Right ventricle myocardium inferior (tissue), 1 donor: ENCODE measurements at places on chromosomes 16 and 17.

DNA sequence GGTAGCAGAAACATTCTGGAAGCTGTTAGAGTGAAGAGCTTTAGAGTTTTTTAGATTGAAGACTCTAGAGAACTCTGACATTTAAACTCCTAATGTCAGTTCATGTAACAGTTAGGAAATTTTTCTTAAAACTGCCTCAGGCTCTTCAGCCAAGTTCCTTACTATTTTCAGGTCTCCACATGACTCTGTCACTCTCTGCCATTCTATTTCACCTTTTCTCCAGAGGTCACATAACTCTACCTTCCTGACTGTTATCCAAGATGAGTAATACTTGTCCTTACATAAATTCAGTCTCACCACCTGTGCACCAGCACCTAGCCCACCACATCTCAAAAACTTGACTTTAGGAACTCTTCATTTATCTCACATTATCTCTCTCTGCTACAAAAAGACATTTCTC is 347.1 kb upstream of the CA10 start:
- DNase-seq, result no peak

DNA sequence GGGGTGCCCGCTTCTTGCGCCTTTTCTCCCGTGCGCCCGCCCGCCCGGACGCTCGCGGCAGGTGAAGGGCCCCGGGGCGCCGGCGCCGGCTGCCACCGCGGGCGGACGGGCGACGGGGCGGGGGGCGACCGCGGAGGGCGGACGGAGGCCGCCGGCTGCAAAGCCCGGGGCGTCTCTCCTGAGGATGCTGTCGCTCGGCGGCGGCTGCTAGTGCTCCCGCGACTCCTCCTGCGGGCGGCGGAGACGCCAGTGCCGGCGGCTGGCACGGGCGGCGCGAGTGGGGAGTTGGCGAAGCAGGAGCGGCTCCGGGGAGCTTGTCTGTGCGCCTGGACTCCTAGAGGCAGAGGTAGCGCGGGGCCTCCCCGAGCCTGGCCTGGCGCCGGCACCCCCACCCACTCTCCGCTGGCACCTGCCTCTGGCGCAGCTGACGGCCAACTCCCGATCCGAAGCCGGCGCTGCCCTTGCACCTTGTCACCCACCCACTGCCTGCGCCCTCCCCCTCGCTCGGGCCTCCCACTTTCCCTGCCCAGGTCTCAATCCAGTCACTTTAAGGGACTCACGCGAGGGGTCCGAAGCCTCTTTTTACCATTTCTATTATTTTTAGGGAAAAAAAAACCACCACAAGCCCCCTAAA is at the start of gene FAM20A:
Gene FAM20A, minus strand, starts transcription at position 437 of the 634 bp plus-strand sequence. CDS start 701 bp downstream, outside the sequence.
- DNase-seq, result peak; percentile 76

- DNase-seq, result no peak
Observed at GRCh38 chr16:58638148-58639036, 8.8 kb upstream of the CNOT1 start.

- no peak for DNase-seq
Observed at GRCh38 chr16:49700251-49701064, 155.5 kb downstream of the ZNF423 start.

GRCh38 chr16:85027958-85028684 is 526 bp downstream of the KIAA0513 start:
- DNase-seq, result no peak

DNA sequence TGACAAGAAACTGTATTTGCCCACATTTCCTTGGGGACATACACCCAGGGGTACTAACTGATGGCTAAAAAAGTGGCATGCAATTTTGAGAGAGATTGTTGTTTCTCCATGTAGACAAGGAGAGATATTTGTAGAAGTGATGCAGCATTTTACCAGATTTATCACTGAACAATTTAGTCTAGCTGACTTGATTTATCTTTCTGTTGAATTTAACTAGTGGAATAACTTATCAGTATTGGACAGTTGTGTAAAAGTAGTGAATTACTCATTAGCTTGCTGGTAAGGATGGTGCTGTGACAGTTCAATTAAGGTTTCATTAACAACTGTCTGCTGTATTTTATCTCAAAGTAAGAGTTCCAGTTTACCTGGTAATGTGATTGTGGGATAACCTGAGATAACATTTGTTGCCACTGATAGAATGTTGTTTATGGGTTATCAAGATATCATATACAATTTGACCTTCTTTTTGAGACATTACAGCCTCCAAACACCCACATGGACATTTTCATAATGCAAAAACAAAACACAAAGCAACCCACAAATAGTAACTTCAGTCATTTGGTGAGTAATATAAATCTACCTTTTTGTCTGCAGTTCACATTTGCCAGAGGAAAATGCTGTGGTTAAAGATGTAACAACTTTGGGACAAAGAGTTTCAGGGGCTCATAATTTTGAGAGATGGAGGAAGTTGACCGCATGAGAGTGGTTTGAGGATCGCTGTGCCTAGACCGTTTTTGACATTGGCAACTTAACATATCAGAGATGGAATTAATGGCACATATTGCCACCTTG is 3.8 kb downstream of the NLK start:
- no peak for DNase-seq

DNA sequence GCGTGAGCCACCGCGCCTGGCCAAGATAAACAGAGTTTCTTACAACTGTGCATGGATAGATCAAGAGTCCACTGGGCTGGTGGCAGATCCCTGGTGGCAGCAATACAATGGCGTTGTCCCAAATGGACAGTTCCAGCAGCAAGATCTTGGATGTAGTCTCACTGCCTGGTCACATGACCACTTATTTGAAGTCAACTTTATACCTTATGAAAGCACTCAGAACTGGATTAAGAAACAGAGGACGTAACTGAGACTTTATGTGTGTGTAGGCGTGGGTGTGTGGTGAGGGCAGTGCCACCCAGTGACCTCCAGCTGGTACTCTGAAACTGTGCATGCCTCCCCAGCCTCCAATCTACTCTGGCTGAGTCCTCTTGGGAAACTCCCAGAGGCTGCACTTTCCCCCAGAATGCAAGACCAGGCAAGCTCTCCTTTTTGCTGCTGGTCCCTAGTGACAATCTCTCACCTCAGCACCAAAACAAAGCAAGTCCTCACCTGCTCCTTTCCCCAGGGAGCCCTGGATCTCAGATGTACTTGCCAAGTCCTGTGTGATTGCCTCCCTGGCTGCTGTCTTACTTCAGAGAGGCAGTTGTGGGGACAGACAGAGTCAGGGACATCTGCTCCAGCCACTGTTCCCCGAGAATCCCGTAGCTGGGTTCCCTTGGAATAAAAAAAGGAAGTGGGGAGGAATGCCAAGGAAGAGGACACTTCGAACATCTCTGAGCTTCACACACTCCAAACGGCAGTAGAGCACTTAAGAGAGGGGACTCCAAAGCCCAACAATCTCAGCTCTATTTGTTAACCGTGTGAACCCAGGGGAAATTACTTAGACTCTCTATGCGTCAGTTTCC is 11.7 kb upstream of the ST6GALNAC2 start:
- no peak for DNase-seq

DNA sequence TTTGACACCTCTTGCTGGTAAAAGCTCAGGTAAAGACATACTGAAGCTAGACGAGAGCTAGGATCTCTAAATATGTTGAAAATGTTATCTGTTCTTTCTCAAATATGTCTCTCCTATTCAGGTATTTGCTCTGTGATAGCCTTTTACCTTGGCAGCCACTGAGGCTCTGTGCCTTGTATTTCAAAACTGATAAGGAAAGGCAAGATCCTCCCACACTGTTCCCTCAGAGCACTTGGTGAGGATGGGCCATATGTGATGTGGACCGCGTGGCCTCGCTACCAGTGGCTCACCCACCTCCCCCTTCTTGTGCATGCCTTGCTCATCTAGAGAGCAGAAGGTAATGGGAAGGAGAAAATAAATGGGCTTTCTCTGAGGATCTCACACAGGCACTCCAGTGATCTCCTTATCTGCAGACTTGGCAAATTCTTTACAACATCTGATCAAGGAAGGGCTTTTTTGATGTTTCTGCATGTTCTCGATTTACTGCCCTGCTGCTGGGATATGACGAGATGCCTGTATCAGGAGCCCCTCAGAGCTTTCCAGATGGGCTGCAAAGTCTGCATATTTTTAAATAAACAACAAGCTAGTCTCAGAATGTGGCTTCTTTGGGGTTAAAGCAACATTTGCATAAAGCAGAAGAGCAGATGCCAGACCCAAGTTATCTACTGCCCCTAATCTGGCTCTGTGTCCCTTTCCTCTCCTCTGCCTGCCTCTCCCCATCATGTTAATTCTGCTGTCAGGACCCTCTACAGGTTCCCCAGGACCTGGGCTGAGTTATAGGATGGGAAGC is 16.9 kb downstream of the HOXB1 start:
- no peak for DNase-seq

GRCh38 chr16:60717808-60718207 is 1318.4 kb downstream of the CDH8 start:
- DNase-seq, result no peak

GRCh38 chr16:74560912-74561311 is 46.0 kb downstream of the GLG1 start:
- no peak for DNase-seq

- no peak for DNase-seq
Observed at GRCh38 chr17:34368196-34368945, 5.3 kb upstream of the CCL1 start.

- DNase-seq, result no peak
Observed at GRCh38 chr17:22703786-22704441, 1011.6 kb downstream of the KCNJ18 start.

DNA sequence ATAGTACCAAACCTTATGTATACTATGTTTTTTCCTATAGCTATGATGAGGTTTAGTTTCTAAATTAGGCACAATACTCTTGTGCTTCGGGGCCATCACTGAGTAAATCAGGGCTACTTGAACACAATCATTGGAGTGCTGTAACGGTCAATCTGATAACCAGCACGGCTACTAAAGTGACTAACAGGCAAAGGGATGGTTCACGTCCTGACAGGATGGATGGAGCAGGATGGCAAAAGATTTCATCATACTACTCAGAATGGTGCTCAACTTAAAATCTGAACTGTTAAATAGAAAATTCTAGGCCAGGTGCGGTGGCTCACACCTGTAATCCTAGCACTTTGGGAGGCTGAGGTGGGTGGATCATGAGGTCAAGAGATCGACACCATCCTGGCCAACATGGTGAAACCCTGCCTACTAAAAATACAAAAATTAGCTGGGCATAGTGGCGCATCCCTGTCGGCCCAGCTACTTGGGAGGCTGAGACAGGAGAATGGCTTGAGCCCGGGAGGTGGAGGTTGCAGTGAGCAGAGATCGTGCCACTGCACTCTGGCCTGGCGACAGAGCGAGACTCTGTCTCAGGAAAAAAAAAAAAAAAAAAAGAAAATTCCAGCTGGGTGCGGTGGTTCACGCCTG is 7.0 kb downstream of the TUFM start:
- no peak for DNase-seq
